ENCODE measurements at places on chromosomes 2 and 18. TPM values are rescaled to one million over a fixed set of nuclear protein-coding genes. Genes with fewer than 3 reads are reported as not detected.

DNA sequence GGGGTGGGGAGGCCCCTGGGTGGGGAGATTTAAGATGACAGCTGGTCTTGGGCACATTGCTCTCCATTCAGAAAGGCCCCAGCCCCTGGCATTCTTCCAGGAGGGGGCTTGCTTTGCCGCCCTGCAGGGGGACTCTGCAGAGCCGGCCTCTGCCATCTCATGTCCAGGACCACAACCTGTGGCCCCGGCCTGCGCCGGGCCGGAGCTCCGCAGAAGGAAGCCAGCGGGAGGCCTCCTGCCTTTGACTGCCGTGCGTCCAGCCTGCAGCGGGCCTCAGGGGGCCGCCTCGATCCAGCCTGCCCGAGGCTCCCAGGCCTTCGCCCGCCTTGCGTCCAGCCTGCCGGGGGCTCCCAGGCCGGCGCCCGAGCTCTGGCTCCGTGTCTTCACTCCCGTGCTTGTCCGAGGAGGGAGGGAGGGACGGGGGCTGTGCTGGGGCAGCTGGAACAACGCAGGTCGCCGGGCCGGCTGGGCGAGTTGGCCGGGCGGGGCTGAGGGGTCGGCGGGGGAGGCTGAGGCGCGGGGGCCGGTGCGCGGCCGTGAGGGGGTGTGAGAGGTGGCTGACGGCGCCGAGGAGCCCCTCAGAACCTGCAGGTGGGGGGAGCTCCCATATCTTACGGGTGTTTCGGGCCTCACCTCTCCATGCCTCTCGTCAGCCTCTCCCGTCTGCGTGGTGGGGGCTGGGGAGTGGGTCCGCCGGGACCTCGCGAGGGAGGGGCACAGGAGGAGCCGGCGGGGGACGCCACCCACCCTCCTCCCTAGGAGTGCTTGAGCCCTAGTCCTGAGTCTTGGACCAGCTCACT, 20.4 kb downstream of the GPC1 start:
- no peak for DNase-seq

DNA sequence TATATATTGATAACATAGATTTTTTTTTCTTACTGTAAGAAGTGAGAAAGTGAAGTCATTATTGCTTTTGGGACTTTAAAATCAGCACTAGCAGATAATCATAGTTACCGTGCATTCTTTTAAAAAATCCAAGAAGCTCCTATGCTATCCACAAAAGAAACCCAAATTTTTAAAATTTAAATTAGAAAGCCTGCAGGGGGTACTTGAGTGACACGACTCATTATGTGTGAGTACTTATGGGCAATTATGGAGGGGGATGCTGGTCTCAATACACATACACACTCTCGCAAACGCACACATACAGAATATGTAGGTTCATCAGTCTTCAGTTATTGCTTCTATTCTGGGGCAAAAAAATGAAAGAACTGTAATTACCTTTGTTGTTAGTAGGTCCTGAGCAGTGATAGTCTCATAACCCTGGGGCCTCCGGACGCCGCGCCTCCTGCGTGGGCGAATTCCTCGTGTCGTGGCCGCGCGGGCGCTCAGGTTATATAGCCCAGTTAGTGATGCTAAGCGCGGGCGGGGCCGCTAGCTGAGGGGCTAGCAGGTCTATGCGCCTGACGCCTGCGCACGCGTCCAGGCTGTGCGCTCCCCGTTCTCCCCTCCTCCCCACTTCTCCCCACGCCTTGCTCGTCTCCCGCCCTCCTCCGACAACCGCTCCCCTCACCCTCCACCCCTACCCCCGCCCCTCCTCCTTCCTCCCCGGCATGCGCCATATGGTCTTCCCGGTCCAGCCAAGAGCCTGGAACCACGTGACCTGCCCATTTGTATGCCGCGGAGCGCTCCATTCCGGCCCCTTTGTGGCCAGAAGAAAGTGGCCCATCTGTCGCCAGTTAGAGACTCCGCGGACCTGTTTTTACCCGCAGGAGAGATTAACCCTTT, at the start of gene NEUROD1:
NEUROD1 (minus strand) TSS at position 463 of the 882 bp plus-strand sequence. CDS start 1,657 bp downstream, outside the sequence.
- no peak for DNase-seq

- DNase-seq = no peak
Measured at GRCh38 chr2:98282109-98282508, 64.1 kb upstream of the CNGA3 start.

DNA sequence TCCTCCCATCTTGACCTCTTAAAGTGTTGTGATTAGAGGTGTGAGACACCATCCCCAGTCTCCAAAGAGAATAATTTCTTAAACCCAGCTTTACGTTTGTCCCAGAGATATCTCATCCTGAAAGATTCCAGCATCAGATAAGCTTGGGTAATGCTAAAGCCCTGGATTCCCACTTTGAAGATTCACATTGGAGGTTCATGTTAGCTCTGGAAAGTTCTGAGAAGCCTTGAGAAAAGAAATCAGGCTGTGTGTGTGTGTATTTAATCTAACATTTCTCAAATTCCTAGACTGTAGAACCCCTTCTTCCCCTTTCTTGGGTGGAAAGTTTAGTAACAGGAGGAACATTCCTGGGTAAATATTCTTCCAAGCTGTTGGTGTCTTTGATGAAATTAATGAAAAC, 18.0 kb downstream of the ZNF532 start:
- DNase-seq = no peak

DNA sequence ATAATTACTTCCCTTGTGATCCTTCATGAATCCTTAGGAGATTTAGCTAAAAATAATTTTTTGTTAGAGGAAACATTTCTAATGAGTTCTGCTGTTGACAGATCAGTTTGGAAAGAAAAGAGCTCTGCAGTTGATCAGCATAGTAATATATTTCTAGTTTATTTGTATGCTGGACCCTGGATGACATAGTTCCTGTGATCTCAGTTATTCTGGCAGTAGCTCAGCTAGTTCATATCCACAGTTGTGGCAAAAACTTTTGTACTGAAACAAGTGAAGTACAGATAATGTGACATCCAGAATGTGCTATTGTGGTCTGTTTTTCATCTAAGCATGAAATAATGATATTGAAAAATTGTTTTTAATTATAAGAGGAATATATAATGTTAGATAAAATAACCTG, 33.7 kb downstream of the ABI2 start:
- DNase-seq = no peak

DNA sequence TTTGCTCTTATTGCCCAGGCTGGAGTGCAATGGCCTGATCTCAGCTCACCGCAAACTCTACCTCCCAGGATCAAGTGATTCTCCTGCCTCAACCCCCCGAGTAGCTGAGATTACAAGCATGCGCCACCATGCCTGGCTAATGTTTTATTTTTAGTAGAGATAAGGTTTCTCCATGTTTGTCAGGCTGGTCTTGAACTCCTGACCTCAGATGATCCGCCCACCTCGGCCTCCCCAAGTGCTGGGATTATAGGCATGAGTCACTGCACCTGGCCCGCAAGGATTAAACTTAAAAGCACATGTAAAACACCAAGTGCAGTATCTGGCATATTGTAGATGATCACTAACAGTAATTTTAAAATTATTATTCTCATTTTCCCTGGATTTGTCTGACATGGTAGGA, 72.9 kb downstream of the C1QL2 start:
- no peak for DNase-seq

DNA sequence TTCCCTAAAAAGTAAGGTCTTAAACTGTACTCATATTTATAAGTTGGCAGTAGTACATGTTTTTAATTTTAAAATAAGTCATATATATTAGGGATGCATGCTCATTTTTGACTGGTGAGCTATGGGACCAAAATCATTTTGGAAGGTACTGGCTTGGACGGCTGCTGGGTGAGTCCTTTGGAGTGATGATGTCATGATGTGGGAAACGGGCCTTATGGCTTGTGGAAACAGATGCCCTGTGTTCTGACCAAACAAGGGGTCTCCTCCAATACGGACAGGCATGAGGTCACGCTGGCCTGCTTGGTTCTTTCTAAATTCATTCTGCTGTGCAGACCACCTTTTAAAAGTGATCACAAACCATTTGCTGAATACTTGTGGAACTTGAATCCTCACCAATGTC, 109.2 kb upstream of the MGAT5 start:
- DNase-seq = no peak

- DNase-seq = no peak
Measured at GRCh38 chr2:174952607-174953006, 52.6 kb downstream of the CHN1 start.

GRCh38 chr18:23971666-23972230, 42.8 kb upstream of the TTC39C start:
- no peak for DNase-seq

DNA sequence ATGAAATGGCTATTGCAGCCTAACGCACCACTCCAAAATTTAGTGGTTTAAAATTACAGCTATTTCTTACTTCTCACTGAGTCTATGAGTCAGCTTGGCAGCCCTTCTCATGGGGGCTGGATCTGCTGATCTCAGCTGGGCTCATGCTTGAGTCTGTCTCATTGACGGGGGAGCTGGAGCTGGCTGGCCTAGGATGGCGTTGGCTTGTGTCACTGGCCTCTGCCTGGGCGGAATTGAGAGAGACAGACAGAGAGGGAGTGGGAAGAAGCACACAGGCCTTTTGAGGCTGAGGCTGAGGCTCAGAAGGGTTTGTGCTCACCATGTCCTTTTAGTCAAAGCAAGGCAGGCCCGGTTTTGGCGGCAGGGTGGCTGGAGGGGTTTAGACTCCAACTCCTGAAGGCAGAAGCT, 412.1 kb upstream of the MYT1L start:
- no peak for DNase-seq

- no peak for DNase-seq
Measured at GRCh38 chr2:102117472-102117858, 25.1 kb upstream of the IL1R1 start.

DNA sequence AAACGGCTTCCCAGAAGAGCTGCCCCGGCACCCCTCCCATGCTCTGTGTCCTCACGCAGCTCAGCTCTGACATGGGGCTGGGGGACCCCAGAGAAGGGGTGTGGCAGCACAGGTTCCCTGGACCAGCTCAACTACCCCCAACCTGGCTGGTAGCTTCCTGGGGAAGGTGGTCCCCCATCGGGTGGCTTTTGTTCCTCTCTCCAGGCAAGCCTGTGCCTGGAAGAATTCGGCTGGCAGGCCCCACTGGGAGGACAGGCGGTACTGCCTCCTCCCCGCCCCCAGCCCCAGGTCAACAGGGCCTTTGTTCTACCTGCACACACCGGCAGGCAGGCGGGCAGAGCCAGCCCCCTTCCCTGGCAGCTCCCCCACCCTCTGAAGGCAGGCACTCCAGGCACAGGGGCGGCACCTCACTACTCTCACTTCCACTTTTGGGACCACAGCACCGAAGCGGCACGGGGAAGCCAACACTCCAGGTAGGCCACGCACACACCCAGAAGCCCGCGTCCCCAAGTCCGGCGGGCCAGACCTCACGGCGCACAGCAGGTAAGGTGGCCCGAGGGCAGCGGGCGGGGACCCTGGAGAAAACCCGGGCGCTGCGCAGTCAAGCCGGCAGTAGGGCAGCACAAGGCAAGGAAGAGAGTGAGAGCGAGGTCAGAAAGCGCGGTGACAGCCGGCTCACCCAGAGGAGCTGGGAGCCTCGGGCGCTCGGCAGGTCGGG, 1.3 kb downstream of the HS6ST1 start:
- DNase-seq = no peak

DNA sequence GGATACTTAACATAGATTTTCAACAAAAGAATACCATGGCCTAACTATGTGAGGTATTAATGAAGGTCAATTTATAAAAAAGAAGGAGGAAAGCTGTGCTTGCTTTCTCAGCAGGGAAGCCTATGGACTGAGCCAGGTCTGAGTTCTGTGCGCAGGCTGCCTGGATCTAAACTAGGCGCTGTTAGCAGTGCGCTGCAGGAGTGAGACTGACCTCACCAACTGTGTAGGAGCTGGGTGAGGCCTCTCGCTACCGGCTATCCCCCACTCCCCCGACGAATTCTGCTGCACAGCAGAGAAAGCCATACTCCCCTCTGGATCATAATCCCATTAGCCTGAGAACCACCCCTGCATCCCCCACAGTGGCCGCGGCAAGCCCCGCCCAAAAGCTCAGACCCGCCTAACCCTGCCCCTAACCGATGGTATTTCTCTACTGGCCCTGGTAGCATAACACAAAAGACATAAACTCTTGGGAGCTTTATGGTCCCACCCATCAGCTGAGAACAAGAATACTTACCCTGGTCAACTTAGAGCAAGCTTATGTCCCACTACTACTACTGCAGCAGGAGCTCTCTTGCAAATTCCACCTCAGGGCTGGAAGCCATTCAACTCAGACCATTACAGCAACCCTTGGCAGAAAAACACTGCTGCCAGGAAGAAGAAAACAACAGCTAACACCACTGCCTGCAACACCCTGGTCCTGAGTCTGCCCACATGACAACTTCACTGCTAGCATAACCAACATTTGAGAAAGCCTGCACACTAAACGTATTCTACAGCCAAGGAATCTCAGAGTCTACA, 28.0 kb downstream of the SULT1C2 start:
- DNase-seq = no peak

- DNase-seq = no peak
Measured at GRCh38 chr2:156147594-156148330, 184.8 kb downstream of the NR4A2 start.

GRCh38 chr2:98026927-98027522, 31.3 kb upstream of the TMEM131 start:
- DNase-seq = no peak

MAPK4 gene
- not detected for total RNA-seq

GBX2 gene
- not detected for total RNA-seq

DNA sequence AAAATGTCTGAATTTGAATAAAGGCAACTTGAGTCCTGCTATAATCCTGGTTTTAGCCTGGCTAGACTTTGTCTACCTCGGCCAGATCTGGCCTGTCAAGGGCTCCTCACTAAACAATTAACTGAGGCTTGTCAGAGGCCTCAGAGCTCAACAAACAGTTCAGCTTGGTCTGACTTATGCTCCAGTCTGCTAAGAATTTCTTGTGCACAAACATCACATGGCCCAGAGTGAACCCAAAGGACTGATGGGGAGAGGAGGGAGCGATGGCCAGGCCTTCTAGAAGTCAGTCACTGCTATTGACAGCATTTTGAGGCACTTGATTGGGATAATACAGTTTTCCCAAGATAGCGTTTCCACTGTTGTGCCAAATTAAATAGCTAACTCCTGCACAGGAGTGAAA, 555.1 kb upstream of the ID2 start:
- no peak for DNase-seq

DNA sequence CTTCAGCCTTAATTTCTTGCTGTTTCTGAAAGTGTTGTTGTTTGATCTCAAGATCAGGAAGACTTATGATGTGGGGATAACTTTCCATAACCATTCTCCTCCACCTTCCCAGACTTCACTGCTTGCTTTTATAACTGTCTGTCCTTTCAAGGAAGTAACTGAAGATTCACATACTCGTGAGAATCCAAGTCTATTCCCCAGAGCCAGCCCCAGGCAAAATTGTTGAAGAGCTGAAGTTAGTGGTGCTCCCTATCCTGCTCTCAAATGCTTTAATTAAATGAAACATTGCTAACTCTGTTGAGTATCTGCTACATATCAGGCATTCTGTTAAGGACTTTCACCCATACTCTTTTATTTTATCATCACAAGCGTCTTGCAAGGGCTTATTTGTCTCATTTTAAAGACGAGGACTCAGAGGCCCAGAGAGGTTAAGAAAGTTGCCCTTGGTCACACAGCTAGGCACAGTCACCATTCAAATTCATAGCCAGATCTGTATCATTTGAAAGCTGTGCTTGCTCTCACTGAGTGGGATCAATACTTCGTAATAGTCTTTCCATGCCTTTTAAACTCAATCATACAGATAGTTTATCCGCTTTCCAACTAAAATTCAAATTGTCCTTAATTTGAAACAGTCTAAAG, 189.8 kb upstream of the TCF4 start:
- no peak for DNase-seq

IL18RAP gene
- not detected for total RNA-seq

GRCh38 chr2:213036836-213037235, 114.6 kb downstream of the IKZF2 start:
- DNase-seq = no peak

- no peak for DNase-seq
Measured at GRCh38 chr2:70905443-70906421, 30.0 kb upstream of the ATP6V1B1 start.

THUMPD2 gene
- total RNA-seq = 7.9 TPM

GRCh38 chr2:15303874-15304273, 257.3 kb downstream of the NBAS start:
- DNase-seq = no peak
